ENCODE measurements at places on chromosomes 5 and 9.

- no peak for DNase-seq
Observed at GRCh38 chr9:104745852-104746251, 1.6 kb upstream of the NIPSNAP3A start.

DNA sequence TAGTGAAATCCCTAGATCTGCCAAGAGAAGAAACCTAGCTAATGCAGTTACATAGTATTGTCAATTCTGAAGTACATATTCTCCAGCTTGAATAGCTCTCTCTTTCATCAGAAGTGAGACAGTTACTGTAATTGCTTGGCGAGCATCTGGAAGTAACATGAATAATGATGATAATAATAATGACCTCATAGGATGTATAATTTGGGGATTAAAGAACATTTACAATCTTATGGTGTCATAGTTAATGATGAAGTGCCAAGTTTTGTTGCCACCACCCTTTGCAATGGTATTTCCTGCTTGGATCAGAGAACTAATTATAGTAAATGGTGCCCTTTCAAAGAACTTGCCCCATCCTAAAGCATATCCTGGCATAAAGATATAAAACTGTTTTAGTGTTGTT, 201.4 kb downstream of the ADAMTSL1 start:
- DNase-seq: no peak

- DNase-seq: no peak
Observed at GRCh38 chr9:105286098-105286497, 41.6 kb downstream of the SLC44A1 start.

DNA sequence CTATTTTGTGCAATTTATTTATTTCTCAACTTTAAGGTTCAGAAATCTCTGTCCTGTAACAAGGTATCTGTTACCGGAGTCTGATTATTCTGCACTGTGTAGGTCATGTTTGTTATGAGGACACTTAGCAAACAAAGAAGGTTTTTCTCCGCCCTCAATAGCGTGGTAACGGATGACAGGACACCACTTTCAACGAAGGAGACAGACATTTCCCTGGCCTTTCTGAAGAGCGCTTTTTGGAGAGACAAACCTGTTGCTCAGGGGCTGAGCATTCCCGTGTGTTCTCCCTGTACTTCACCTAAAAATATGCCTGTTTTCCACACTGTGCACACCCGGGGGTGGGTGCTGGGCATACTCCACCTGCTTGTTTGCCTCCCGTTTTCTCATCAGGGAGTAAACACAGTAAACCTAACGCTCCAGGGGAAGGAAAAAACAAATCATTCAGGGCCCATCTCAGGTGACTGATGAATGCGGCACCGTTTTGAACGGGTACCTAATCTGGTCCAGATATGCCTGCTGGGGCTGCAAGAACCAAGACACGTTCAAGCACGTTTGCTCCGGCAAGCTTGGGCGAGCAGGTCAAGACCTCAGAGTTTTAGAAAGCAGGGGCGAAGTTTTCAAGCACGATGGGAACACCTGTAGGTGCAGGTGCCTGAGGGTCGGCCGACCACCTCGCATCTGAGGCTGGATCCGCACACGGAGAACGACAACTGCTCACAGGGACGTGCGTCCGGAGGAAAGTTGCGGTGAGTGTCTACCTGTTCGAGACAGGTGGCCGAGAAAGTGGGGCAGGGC, 859 bp downstream of the RETREG1 start:
- DNase-seq: no peak

GRCh38 chr5:179923436-179923835, 15.7 kb upstream of the TBC1D9B start:
- no peak for DNase-seq

DNA sequence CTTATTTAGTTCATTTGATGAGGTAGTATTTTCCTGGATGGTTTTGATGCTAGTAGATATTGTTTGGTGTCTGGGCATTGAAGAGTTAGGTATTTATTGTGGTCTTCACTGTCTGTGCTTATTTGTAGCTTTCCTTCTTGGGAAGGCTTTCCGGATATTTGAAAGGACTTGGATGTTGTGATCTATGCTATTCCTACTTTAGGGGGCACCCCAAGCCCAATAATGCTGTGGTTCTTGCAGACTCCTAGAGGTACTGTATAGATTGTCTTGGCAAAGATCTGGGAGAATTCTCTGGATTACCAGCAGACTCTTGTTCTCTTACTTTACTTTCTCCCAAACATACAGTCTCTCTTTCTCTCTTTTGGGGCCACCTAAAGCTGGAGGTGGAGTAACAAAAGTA, 315.7 kb downstream of the MAT2B start:
- DNase-seq: no peak

DNA sequence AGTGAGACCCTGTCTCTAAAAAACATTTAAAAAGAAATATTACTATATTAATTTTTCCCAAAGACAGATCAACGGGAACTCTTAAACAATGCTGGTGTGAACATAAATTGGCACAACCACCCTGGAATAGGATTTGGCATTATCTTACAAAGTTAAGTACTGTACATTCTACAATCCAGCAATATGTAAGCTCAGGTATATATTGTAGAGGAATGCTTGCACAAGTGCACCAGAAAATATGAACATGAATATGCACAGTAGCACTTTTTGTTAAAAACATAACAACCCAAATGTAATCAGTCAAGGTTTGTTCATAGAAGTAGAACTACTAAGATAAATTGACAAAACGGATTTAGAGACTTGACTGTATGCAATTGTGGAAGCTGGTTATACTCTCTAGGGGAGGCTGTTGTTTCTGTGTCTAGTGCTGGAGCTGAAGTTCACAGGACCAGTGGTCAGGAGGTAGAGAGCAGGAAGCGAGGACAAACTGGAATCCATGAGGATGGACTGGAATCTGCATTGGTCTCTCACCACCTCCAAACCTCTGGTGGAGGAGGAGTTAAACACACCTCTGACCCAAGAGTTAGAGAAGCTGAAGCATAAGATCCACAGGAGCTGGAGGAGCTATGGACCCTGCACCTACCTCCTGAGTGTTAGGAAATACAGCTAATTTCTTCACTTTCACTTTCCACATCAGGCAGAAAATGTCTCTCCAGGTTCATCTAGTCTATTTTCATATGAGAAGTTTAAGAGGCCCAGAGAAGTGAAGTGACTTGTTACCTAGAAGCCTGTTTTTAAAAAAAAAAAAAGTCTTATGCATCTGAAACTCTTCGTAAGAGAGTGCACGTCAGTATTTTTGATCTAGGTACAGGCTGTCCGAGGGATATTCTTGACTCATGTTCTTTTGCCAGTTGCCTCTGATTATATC, 20.3 kb upstream of the RIC1 start:
- DNase-seq: no peak

DNA sequence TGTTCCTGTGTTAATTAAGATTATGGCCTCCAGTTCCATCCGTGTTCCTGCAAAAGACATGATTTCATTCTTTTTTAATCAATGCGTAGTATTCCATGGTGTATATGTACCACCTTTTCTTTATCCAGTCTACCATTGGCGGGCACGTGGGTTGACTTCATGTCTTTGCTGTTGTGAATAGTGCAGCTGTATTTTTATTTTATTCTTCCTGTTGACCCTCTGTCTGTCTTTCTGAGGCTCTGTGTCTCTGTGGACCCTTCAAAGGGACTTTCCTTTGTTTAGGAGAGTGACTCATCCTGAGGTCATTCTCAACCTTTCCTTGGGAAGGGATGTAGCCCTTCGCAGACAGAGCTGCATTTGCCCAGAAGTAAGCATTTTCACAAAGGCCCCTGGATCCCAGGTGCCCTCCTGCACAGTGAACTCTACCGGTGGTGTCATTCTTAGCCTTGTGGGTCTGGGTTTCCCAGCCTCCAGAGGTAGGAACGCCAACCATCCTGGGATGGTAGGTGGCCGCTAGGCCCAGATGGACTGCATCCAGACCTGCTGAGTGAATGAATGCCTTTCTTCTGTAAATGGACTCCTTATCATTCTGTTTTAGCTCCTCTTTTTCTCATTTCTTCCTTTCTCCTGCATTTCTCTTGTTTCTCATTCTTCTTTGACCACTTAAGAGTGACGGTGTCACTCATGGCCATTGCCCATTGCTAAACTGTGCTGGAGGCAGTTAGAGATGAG, 22.4 kb downstream of the TRIO start:
- DNase-seq: no peak

DNA sequence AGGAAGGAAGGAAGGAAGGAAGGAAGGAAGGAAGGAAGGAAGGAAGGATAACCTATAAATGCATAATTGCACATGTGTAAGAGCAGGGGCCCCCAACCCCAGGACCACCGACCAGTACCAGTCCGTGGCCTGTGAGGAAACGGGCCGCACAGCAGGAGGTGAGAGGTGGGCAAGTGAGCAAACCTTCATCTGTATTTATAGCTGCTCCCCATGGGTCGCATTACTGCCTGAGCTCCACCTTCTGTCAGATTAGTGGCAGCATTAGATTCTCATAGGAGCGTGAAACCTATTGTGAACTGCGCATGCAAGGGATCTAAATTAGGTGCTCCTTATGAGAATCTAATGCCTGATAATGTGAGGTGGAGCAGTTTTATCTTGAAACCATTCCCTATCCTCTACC, 66.1 kb downstream of the SH3RF2 start:
- no peak for DNase-seq

DNA sequence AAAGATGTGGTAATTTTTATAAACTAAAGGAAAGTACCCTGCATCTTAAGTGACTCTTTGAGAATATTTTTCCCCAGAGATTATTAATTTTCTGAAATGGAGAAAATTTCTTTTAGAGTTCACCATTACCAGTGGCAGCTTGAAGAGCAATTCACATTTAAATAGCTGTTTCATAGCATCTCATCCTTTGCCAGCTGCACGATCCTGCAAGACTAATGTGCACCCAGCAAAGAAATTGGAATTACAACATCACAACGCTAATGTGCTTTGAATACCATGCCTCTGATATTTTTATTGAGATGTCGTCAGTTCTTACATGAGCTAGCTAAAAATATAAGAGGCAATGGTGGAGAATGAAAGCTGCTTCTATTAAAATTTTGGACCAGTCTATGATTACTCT, 423.5 kb downstream of the TAF11L14 start:
- no peak for DNase-seq

GRCh38 chr9:86700629-86701028, 246.7 kb downstream of the GAS1 start:
- no peak for DNase-seq
